ENCODE measurements at places on chromosomes 7 and 10. TPM values are rescaled to one million over a fixed set of nuclear protein-coding genes. Genes with fewer than 3 reads are reported as not detected.

GRCh38 chr7:130415006-130415405, 25.8 kb downstream of the CEP41 start:
- DNase-seq, result no peak

GRCh38 chr7:44104860-44105771, 971 bp downstream of the AEBP1 start:
- DNase-seq, result peak; percentile 46

DNA sequence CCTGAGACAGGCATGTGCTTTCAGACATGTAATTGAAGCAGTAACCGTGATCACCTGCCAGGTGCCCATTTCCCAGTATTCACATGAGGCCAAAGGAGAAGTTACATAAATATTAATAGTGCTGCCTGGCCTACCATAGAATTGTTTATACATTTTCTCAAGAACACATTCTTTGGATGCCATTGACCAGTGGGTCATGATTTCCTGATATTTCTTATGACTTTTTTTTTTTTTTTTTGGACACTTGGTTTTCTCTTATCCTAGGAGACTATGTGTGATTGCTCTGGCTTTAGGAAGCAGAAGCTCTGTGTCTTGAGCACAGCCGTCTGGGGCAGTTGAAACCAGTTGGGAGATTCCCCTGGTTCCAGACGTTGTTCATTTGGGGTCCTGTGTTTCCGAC, 143.9 kb upstream of the NPS start:
- DNase-seq, result peak; percentile 79

- no peak for DNase-seq
Observed at GRCh38 chr10:68075550-68076004, 494 bp upstream of the HERC4 start.

SPACDR gene
- 1.1 TPM for total RNA-seq
